Cortex of kidney (tissue), 1 donor: ENCODE measurements at places on chromosomes 11 and 22.

DNA sequence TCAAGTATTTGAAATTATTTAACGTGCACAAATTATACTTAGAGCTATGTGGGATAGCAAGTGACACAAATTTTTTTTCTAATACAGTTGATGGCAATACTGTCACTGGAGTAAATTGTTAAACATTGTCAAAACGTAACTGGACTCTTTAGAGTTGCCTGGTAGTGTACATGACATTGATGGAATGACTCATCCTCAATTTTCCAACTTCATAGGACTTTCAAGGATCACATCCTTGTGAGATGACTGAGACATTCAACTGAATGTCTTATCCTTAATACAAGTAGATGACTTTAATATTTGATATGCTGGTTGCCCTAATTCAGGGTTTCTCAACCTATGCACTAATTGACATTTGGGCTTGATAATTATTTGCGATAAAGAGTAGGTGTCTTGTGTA is 310.0 kb downstream of the SWAP70 start:
- DNase-seq, result no peak

DNA sequence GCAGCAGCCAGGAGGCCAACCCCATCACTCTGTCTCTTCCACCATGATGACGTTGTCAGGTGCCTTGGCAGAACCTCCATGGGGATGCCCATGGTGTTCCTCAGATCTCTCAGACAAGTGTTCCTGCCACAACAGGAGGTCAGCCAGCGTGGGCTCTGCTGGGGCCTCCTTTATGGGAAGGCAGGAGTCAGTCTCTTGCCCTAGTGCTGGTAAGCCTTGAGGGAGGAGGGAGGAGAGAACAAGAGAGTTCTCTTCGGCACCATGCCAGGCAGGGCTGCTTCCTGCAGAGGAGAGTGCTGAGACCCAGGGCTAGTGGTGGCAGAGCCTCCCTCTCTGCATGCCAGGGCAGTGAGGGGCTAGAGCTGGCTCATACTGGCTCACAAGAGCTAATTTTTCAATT is 32.5 kb downstream of the GNAZ start:
- no peak for DNase-seq

DNA sequence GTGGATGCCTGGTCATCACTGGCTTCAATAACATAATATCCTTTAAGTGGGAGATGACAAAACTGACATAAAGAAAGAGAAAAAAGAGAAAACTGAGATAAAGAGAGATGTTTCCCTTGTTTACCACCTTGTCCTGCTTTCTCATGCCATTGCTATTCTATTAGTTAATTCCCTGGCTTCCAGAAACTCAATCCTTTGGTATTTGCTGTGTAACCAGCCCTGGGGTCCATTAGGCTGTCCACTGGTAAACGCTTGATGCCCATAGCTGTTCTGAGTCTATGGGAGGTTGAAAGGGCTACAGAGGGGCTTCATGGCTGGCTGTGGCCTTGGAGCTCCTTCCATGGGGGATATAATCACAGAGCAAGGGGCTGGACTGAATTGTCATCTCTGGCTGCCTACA is 243.4 kb upstream of the PLET1 start:
- DNase-seq, result no peak

- no peak for DNase-seq
These were observed 20.1 kb downstream of the ELP4 start for GRCh38 chr11:31529701-31530100.

- DNase-seq, result no peak
These were observed 14.2 kb downstream of the MRGPRG start for GRCh38 chr11:3204141-3205015.

GRCh38 chr11:21113876-21114275 is 444.5 kb downstream of the NELL1 start:
- no peak for DNase-seq

DNA sequence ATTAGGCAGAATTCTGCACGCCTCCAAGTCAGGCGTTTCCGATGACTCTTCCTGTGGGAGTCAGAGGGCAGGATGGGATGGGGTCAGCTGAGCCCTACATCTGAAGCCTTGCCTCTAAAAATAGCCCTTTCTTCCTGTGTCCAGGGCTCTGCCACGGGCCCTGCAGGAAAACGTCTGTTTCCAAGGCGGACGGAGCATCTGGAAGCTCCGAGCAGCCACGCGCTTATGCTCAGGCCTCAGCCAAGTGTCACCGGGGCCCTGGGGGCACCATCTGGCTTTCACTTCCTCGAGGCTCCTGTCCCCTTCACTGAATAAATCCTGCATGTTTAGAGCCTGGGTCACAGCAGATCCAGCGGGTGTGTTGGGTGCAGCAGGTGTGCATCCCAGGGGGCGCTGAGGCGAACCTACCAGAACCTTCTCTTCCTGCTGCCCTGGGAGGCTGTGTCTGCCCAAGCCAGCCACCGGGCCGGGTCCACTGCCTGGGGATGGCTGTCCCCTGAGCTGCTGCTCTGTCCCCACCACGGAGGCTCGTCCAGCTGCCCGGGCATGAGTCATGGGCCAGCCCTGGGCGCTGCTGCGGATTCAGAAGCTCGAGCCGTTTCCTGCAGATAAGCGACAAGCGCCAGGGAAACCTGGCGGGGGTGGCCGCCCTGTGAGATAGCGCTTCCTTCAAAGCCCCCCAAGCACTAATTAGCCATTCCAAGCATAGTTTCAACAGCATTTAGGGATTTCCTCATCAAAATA is 32.0 kb upstream of the LINC01488 start:
- no peak for DNase-seq

DNA sequence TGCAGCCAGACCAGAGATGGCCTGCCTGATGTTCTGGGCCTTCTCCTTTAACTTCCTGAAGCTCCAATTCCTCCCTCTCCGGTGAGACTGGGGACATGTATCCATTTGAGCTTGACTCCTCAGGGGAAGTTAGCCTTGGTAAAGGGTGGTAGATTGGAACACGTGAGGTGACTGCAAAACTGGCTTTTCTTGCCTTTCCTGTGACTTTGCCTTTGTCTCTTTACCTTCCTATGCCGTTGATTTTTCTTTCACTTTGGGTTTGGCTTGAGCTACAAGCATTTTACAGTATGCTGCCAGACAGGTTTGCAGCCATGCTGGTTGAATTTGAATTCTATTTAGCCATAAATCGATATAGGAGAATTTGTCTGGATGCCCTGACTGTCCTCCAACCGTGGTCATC is 16.8 kb upstream of the GLYATL1 start:
- no peak for DNase-seq

DNA sequence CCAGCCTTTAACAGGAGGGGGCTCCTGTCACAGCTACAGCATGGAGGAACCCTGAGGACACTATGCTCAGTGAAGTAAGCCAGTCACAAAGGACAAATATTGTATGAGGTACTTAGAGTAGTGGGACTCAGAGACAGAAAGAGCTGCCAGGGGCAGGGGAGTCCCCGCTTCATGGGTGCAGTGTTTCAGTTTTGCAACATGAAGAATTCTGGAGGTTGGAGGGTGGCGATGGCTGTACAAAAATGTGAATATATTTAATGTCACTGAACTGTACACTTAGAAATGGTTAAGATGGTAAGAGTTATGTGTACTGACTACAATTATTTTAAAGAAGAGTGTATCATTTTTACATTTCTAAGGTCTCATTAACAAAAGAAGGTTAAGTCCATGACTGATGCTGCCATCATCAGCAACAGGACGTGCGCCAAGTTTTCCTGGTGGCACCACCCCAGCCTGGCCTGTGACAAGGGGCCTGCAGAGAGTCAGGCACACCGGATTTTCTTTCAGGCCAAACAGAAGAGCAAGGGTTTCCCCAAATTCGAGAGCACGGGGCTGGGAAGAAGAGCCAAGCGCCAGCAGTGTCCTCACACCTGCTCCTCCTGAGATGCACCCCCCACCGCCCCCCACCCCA is 22.1 kb downstream of the YPEL1 start:
- DNase-seq, result no peak

- no peak for DNase-seq
These were observed 304.1 kb upstream of the PITPNB start for GRCh38 chr22:28222976-28223745.

DNA sequence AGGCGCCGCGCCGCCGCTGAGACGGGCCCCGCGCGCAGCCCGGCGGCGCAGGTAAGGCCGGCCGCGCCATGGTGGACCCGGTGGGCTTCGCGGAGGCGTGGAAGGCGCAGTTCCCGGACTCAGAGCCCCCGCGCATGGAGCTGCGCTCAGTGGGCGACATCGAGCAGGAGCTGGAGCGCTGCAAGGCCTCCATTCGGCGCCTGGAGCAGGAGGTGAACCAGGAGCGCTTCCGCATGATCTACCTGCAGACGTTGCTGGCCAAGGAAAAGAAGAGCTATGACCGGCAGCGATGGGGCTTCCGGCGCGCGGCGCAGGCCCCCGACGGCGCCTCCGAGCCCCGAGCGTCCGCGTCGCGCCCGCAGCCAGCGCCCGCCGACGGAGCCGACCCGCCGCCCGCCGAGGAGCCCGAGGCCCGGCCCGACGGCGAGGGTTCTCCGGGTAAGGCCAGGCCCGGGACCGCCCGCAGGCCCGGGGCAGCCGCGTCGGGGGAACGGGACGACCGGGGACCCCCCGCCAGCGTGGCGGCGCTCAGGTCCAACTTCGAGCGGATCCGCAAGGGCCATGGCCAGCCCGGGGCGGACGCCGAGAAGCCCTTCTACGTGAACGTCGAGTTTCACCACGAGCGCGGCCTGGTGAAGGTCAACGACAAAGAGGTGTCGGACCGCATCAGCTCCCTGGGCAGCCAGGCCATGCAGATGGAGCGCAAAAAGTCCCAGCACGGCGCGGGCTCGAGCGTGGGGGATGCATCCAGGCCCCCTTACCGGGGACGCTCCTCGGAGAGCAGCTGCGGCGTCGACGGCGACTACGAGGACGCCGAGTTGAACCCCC is 798 bp downstream of the BCR start:
- no peak for DNase-seq

- no peak for DNase-seq
These were observed 7.7 kb downstream of the RIN1 start for GRCh38 chr11:66328302-66329144.

DNA sequence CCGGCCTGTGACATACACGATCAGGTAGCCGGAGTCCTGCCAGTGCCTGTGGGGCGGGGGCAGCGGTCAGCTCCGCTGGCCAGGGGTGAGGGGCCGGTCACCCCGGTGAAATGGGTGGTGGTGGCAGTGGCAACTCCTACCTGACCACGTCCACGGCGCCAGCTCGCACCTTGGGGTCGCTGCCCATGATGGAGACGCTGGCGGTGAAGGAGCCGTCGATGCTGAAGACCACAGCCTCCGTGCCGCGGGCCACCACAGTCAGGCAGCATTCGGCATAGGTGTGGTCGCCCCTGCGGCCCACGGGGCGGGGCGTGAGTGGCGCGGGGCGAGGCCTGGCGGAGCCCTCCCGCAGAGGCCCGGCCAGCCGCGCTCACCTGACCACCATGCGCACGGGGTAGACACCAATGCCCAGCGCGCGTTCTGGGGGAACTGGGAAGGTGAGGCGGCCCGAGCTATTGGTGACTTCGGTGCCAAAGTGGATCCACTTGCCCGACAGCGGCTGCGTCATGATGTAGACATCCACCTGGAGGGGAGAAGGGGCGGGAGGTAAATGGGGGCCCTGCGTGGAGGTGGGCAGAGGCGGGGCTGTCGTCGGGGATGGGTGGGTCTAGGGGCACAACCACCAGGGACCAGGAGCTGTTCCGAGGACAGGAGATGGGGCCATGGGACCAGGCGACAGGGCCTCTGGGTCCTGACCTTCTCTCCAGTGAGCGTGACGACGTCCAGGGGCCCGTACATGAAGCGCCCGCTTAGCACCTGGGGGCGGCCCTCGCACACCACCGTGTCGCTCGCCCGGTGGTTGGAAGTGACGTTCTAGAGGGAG is 10.9 kb downstream of the AIP start:
- no peak for DNase-seq

GRCh38 chr11:131767421-131767820 is 397.0 kb downstream of the NTM start:
- DNase-seq, result no peak

DNA sequence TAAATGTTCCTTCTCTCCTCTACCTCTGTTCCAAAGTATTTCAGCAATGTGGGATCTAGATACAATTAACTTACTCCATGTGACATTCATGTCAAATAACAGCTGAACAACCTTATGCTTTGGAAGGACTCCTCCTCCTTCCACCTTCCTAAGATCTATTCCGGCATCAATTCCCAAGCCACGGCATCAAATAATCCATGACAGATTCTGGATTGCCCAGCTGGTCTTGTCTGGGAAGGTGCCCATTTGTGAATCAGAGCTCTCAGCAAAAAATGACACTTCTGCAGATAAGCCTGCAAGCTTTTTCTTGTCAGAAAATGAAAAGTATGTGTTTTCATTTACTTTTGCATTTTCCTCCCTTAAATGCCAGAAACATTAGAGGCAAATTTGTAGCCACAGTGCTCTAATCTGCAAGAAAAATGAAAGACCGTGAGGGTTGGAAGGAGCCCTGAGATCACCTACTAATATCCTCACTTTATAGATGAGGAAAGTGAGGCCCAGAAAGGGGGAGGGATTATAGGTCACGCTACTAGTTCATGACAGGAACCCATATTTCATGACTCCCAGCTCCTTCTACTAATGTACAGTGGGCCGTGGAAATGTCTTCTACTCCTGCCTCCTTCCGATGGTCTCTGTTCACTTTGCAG is 124.0 kb downstream of the ME3 start:
- no peak for DNase-seq

DNA sequence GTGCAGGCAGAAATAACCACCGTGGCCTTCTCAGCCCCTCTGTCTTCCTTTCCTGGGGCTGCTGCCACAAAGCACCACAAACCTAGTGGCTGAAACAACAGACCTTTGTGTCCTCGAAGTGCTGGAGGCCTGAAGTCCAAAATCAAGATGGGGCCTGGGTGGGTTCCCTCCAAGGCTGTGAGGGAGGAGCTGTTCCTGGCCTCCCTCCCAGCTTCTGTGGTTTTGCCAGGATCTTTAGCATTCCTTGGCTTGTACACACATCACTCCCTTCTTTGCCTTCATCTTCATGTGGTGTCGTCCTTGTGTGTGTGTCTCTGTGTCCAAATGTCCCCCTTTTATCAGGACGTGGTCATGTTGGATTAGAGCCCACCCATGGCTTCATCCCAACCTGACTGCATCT is 29.0 kb upstream of the PARVG start:
- DNase-seq, result no peak

DNA sequence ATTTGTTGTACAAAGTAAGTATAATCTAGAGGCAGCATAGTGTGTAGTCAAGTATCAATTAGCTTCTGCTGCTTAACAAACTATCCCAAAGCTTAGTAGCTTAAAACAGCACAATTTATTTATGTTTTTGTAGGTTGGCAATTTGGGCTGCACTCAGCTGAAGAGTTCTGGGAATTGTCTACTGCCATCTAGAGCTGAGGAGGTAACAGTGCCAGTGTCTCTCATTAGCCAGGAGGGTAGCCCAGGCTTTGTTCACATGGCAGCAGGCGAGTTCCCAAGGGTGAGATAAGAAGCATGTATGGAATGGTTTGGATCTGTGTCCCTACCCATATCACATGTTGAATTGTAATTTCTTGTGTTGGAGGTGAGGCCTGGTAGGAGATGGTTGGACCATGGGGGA is 45.8 kb upstream of the SLN start:
- DNase-seq, result no peak

GRCh38 chr11:2352420-2352819 is 24.7 kb upstream of the CD81 start:
- no peak for DNase-seq
